Left renal cortex interstitium (tissue), 4 donors: ENCODE measurements at places on chromosomes 7 and 10.

DNA sequence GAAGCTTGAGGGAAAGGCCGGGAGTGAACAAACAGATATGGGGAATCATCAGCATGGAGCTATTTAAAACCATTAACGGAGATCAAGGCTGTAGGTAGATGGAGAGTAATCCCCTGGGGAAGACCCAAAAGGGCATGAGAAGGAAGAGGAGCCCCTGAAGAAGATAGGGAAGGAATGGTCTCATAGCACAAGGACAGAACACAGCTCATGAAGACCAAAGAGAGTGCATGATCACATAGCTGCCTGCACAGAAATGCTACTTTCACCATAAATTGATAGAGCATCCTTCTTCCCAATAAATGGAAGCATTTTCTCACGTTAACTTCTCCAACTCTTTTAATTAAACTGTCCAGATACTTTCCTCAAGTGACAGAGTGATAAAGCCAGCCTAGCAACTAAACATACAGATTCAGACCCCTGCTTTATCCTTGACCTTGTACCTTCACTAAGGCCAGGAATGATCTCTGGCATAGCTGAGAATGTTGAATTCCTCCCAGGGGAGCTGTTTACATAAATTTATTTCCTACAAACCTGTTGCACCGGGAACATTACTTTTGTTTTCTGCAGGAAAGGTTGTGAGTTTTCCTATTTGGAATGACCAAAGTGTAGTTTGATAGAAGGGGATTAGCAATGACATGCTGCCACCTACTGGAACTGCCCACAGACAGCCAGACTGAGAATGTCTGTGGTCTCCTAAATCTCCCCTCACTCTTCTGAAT lies 110.8 kb upstream of the LRGUK start:
- peak; percentile 37 for DNase-seq

- DNase-seq, result no peak
Observed at GRCh38 chr10:125629758-125630376, 53.1 kb downstream of the TEX36 start.

GRCh38 chr7:40199076-40199802 lies 64.4 kb downstream of the SUGCT start:
- DNase-seq, result no peak

GRCh38 chr7:17097668-17098297 lies 200.7 kb upstream of the AHR start:
- DNase-seq, result no peak

GRCh38 chr10:12588091-12588860 lies 238.9 kb downstream of the CAMK1D start:
- DNase-seq, result no peak

DNA sequence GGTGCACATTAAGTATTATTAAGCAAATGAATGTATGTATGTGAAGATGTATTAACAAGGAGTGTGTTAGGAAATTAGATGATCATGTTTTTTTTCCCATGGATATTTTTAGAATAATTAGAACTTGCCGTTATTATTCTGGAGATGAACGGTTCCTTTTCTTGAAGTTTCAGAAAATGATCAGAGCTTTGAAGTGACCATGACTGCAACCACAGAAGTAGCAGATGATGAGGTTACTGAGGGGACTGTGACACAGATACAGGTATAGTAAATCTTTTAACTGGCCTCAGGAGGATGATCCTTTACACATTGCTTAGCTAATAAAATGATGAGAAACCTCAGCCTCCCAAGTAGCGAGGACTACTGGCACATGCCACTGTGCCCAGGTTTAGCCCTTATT lies 18.6 kb downstream of the DMTF1 start:
- DNase-seq, result no peak

GRCh38 chr10:12547301-12547771 lies 198.0 kb downstream of the CAMK1D start:
- no peak for DNase-seq

DNA sequence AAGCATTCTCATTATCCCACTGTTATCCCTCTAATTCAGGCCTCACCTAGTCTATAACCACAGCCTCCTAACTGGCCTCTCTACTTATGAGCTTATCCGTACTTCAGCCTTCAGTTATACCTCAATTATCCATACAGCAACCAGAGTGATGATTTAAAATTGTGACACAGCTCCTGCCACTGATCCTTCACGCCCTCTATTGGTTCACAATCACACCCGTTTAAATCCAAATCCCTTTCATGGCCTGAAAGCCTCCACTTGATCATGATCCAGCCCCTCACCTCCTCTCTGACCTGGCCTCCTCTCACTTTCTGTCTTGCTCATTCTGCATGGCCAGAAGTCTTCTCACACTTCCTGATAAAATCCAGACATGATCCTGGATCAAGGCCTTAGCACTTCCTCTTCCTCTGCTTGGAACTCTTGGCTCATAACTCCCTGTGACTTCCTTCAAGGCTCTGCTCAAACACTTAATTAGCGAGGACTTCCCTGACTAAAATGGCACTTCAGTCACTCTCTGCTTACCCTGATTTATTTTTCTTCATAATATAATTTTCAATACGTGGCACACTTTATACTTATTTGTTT lies 19.0 kb upstream of the TMEM26 start:
- no peak for DNase-seq
